Stimulated activated naive B cell treated with anti-CD40 and anti-IgM and Interleukin-4, amounts not matched to agents 10 μg/mL and 1 μg/mL and 100 μg/mL, for 72 hours (primary cell): ENCODE measurements at places on chromosomes 5 and 9.

DNA sequence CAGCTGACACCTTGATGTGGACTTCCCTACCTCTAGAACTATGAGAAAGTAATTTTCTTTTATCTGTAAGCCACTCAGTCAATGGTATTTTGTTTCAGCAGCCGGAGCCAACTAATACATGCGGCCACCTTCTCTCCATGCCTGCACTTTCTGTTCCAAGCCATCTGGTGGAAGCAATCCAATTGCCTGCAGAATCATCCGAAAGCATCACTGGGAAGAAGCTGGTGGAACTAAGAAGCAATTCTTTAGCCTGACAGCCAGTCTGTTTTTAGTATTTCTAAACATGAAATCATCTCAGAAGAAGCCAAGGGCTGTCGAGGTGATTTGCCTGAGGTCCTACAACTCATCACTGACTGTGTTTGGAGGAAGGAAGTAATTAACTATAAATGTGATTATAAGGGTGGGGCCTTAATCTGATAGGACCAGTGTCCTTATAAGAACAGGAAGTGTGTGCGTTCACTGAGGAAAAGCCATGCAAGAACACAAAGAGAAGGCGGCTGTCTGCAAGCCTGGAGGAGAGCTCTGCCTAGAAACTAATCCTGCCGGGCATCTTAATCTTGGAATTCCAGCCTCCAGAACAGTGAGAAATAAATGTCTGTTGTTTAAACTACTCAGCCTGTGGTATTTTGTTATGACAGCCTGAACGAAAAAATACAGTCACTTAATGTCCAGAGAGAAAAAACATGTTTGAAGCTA lies 49.1 kb downstream of the NXNL2 start:
- no peak for DNase-seq

DNA sequence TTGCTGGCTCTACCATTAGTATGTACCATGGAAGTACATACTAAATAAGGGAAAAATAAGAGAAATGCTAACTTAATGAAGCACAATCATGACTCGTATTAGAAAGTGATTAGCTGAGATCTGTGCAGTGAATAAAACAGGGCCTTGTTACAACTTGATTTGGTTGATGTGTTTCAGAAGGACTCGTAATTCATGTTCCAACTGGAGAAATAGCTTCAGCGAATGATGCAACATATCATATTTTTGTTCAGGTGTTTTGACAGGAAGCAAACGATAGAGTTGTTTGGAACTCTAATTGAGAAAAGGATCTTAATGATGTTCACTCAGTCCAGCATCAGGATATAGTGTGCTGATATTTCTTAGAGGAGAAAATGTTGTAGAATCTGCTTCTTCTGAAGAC lies 474.6 kb upstream of the WWC1 start:
- no peak for DNase-seq

- DNase-seq, result no peak
Observed at GRCh38 chr5:159096243-159096923, 3.3 kb downstream of the EBF1 start.

- DNase-seq, result no peak
Observed at GRCh38 chr9:130984521-130984920, 24.5 kb upstream of the LAMC3 start.

- no peak for DNase-seq
Observed at GRCh38 chr5:3320317-3320875, 275.2 kb upstream of the IRX1 start.

DNA sequence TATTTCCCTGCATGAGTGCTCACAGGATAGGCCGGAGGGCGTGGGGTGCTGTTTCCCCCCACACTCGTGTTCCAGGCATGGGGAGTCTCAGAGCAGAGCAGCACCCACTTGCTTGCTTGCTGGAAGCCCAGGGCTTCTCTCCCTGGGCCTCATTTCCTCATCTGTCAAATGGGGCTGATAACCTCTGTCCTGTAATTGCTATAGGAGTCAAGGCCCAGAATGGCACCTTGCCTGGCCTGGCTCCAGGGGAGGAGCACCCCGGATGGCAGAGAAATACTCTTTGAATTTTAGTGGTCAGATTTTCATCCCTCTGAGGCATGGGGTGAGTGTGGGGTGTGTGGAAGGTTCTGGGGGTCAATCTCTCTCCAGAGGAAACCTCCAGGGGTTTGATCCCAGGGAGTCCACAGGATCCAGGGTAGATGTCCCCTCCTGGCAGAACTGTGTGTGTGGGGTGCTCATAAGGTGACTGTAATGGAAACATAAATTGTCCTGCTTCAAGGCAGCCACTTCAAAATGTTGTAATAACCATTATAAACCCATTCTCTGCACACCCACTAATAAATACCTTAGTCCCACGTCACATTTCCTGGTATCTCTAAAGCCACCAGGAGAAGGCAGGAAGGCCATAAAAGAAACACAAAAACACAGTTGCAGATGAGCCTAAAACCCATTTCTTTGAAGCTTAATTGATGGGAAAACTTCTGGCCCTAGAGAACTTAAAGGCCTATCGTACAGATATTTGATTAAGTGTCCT lies 272.2 kb downstream of the FSTL4 start:
- no peak for DNase-seq

DNA sequence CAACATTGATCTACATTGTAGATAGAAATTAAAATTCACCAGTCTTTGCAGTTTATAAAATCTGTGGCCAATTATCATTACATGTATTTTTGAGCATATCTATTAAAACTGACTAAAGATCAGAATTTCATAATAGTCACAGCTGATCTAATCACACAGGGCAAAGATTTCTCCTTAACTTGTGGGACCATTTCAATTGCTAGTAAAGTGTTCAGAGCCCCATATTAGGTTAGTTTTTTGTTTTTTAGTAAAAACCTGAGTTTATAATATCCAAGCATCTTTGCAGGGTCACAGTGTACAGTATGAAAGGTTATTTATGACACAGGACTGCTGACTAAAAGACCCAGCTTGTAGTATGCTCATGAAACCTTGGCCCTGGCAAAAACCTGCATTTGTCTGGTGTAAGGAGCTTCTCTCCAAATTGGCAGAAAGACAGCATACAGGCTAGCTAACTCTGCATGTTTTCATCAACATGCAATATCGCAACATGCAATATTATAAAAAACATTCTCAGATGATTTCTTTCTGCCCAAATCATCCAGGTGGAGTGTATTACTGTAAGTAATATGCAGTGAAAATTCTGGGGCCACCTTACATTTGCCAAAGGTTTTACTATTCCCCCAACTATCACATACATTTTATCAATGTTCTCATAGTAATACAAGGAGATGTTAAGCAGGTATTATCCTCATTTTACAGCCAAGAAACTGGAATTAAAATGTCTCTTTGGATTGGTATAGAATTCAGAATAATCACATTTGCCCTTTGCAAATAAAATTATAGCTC lies 37.7 kb upstream of the ALDH1A1 start:
- DNase-seq, result no peak

- DNase-seq, result no peak
Observed at GRCh38 chr5:17734011-17734410, 99.8 kb downstream of the TAF11L14 start.

DNA sequence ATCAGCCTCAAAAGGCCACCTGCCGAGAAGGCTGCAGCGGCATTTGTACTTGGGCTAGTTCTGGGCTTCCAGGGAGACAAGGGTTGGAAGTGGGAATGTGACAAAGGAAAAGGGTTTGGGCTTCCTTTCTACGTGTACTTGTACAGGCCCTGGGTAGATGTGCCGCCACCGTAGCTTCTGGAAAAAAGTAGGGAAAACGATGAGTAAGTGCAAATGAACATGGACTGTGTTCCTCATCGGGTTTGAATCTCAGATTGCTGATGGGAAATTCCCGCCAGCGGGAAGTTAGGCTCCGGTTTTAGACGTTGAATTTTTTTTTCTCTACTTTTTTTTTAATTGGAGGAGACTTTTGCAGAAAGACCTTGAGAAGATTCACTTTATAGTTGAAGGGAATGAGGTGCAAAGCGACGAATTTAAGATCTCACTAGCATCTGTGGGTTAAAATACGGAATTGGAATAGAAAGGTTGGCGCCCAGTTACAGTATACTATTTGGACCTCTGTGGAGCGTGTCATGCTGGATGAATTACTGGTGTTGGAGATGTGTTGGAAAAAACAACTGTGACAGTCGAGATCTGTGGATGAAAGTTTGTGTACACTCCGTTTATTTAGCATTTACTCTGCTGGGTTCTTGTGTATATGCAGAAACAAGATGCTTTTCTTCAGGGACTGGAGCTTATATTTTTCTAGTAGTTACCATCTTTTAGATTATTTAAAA lies 1.2 kb downstream of the G3BP1 start:
- no peak for DNase-seq

- no peak for DNase-seq
Observed at GRCh38 chr5:168305281-168305680, 13.8 kb downstream of the WWC1 start.

DNA sequence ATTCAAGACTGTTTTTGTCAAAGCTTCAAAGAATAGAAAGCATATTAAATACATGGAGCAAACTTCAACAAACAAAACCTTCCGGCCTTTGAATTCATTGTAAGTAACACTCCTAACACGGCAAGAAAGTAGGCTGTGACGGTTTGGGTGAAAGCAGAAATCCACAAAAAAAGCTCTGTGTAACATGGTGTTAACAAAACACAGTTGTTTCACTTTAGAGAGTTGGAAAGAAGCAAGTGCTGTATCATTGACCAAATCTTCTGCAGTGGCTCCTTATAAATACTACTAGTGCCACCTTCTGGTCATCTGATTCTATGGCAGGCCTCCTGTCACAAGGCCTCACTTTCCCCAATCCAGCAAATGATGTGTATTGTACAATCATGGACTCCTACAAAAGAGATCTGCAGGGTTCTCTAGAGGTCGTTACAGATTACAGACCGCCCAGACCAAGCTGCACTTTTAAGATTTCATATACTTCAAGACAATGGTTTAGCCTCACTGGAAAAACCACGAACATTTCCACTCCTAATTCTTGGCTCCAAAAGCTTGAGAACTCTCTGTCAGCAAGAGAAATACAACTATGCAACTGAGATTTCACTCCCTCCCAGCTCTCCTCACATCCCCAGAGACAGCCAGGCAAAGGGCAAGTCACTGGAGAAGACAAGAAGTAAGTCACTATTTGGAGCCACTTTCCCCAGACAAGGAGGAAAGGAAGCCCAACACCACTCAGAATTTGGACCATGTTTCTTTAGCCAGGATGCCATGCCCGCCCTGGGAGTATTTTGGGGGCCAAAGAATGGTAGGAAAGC lies 196.2 kb downstream of the DTWD2 start:
- peak; percentile 23 for DNase-seq

DNA sequence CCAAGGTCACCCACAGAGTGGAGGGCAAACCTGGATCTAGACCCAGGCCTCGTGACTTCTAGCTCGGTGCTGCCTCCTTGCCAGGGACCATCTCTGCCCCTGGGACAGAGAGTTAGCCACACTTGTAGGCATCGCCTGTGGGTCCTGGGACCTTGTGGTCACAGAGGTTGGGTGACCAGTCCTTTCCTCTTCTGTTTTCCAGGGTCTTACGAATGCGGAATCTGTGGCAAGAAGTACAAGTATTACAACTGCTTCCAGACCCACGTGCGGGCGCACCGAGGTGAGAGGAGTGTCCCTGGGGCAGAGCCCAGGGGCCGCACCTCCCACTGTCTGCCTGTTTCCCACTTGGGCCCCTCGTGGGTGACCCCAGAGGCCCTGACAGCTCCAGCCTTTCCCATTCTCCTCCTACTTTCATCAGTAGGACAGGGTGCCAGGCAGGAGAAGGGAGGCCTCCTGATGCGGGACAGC lies 76.3 kb downstream of the AMBP start:
- DNase-seq, result no peak

DNA sequence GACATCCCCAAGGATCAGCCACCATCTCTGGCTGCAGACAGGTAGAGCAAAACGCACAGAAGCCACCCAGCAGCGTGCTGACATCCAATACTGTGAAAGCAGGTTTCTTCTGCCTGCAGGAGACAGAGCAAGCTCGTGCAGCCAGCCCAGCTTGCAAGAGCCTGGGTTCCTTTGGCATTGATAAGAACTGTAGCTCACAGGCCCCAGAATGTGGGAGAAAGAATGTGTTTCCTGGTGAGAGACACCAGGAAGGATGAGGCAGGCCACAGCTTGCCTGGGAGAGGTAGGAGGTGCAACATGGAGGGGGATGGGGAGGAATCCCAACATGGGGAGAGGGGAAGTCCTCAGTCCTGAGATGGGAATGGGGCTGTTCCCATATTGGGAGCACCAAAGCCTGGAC lies 34.0 kb upstream of the ARAP3 start:
- no peak for DNase-seq

DNA sequence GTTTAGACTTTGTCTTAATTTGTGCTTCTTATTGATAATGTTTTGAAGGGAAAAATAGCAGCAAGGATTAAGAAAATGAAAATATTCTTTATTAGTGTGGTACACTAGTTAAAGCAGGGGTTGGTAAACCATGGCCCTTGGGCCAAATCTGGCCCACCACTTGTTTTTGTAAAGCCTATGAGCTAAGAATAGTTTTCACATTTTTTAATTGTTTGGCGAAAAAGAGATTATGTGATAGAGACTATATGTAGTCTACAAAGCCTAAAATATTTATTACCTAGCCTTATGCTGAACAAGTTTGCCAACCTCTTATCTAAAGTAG lies 57.2 kb downstream of the KCNN2 start:
- no peak for DNase-seq

GRCh38 chr5:115577741-115578140 lies 24.5 kb downstream of the TICAM2 start:
- no peak for DNase-seq

GRCh38 chr5:154370813-154371212 lies 75.0 kb upstream of the SAP30L start:
- DNase-seq, result no peak

DNA sequence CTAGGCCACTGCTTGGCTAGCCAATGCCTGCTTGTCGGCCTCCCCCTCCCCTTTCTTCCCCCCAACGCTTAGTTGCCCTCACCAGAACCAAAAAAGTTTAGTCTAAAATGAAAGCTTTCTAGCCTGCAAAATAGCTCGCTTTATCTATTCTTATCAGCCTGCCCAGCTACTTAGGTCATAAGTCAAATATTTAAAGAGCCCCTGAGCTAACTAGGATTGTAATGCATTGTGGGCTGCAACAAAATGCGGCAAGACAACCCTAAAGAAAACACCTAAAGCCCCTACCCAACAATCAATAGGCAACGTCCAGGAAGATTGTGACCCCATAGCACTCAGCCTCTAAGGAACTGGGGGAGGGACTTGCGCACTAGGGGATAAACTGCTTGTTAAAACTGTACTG lies 38.6 kb upstream of the PCSK5 start:
- DNase-seq, result no peak

DNA sequence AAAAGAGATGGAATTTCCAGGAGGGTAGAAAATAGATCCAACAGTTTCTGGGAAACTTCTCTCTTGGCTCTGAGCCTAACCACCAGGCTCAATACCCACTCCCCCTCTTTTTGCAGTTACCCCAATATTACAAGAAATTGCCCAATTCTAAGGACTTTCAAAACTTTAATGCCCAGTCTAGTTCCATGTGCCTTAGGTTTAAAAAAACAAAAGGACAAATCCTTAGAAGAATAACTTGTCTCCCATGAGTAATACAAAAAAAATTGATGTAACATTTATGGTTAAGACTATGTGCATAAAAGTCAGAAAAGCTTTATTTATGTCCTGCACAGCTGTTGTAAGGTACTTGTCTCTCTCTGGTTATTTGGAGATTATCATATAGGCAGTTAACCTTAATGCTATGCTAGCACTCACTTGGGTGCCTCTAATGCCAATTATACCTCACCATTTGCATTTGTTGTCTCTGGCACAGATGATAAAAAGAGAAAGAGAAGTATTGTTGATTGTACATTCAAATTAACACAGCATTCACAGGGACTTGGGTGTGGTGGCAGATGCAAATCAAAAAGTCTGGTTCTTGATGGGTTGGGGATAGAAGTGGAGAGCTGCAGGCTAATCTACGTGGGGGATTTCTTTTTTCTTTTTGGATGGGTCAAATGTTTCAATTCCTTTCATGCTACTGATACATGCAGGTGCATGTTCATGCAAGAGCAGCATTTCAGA lies 159.4 kb downstream of the PIK3R1 start:
- DNase-seq, result no peak
